Cerebellar nuclear complex (tissue), 1 donor: ENCODE measurements at places on chromosomes 12 and 14.

DNA sequence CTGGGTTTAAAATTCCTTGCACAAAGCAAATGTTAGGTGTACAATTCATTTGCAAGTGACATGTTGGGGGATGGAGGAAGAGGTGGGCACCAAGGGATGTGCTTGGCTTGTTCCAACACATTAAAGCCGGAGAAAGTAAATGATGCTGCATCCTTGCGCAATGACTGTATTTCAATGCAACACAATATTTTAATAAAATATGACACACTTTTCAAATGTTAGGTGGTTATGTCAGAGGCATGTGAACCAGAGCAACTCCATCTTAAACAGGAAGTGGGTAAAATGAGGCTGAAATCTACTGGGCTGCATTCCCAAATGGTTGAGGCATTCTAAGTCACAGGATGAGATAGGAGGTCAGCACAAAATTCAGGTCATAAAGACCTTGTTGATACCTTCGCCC, 53.6 kb upstream of the ARHGAP5 start:
- no peak for DNase-seq

DNA sequence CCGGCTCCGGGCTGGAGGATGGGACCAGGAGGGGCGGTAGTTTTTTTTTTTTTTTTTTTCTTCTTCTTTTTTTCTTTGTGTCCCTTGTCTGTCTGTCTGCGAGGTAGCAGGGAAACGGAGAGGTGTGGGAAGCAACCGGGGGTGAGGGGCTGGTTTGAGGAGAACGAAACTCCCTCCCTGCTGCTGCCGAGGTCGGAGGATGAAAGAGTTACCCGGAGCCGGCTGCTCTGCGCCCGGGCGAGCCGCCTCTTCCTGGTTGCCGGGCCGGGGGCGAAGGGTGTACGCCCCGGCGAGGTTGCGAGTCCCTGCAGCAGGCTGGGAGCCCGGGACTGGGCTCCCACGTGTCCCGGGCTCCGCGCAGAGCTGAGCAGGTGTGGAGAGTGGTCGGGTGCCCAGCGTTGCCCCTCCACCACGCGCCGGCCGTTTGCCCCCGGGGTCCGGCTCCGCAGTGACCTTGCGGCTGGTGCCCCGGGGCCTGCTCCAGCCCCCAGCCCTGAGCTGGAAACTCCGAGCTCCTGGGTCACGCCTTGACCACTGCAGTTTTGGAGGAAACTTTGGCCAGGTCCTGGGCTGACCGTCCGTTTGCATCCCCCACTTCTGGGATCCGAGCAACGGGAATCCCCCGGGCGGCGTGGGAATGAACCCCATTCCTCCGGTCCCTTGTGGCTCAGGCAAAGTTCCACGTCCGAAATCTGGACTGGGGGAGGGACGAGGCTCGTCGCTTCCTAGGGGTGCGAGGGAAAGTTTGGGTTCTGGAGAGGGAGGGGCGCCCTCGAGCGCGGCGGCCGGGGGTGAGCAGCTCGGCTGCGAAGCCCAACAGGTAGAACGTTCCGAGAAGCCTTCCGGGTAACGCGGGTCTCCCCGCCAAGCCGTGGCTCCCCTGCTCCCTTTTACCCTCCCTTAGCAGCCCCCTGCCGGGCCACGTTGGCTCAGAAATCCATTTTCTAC, 1.3 kb downstream of the CHST11 start:
- no peak for DNase-seq

- no peak for DNase-seq
Observed at GRCh38 chr12:50739611-50740010, 24.3 kb upstream of the ATF1 start.

- DNase-seq: no peak
Observed at GRCh38 chr14:59240356-59240755, 51.9 kb downstream of the DAAM1 start.

DNA sequence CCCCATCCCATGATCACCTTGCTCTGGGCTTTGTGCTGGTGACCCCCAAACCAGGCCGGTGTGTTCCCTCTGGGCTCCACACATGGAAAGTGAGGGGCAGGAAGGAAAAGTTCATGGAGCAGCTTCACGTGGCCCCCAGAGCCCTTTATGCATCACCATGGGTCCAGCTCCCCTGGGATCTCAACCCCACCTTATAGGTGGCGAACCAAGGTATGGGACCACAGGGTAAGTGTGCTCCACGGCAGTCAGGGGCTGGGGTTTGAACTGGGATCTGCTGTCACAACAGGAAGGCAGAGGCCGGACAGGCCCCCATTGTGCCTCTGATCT, 7.4 kb upstream of the BEGAIN start:
- DNase-seq: no peak

- DNase-seq: no peak
Observed at GRCh38 chr12:25725931-25726330, 172.8 kb upstream of the LMNTD1 start.

- DNase-seq: no peak
Observed at GRCh38 chr14:30873308-30874119, 845 bp upstream of the COCH start.

GRCh38 chr12:71790331-71790730, 35.7 kb downstream of the RAB21 start:
- DNase-seq: no peak

DNA sequence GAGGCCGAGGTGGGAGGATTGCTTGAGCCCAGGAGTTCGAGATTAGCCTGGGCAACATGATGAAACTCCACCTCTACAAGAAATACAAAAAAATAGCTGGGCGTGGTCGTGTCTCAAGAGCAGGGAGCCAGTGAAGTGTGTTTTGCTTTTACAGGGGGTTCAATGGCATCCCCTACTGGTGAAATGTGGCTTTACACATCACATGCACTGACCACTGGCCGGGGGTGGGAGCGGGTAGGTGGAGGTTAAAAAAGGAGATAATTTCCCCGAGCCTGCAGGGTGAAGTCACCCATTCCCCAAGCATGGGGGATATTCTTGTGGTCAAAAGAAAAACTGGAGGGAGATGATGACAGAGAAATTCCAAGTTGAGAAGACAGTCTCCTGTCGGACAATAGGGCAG, 63.6 kb upstream of the PWP1 start:
- no peak for DNase-seq

- no peak for DNase-seq
Observed at GRCh38 chr12:66380769-66381535, 78.7 kb downstream of the HELB start.

DNA sequence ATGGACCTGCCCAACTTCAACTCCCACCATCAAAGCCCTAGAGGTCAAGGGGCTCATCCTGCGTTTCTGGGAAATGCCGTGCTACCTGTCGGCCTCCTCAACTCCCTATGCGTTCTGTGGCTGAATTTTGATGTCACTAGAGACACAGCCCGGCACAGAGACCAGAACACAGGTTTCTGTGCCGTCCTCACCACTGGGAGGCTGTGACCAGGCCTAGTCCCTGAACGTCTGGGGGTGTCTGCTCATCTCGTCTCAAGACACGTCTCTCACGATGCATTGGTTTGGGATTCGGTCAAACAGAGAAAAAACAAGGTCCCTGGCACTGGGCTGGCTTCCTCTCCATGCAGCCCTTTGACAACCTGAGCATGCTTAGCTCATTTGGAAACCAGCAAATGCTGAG, 33.5 kb downstream of the SLC15A4 start:
- no peak for DNase-seq

- DNase-seq: no peak
Observed at GRCh38 chr12:6038160-6038559, 86.3 kb downstream of the VWF start.

- DNase-seq: no peak
Observed at GRCh38 chr14:81295958-81296923, 75.5 kb upstream of the GTF2A1 start.

DNA sequence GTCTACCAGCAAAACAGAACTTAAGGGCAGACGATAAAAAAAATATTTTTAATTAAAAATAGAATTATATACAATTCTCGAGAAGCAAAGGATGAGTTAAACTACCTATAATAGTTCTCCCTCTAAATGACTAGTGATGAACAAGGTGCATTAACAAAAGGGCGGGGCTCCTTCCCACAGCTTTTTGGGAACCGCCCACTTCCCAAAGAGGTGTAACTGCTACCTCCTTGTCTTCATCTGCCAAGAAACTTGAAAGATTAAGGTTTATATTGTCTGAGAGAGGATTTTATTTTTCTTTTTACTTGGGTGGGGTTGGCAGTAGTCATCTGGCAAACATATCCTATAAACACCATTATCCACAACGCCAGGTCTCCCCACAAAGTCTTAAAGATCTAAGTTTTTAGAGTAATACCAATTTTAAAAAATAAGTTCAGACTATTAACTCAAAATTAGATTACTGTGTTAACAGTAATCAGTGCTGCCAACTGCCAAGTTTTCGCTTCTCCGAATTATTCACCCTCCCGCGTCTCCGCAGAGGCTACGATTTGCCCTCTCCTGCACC, 938 bp downstream of the RALGAPA1 start:
- no peak for DNase-seq

GRCh38 chr12:57215668-57216013, 953 bp upstream of the NXPH4 start:
- no peak for DNase-seq

DNA sequence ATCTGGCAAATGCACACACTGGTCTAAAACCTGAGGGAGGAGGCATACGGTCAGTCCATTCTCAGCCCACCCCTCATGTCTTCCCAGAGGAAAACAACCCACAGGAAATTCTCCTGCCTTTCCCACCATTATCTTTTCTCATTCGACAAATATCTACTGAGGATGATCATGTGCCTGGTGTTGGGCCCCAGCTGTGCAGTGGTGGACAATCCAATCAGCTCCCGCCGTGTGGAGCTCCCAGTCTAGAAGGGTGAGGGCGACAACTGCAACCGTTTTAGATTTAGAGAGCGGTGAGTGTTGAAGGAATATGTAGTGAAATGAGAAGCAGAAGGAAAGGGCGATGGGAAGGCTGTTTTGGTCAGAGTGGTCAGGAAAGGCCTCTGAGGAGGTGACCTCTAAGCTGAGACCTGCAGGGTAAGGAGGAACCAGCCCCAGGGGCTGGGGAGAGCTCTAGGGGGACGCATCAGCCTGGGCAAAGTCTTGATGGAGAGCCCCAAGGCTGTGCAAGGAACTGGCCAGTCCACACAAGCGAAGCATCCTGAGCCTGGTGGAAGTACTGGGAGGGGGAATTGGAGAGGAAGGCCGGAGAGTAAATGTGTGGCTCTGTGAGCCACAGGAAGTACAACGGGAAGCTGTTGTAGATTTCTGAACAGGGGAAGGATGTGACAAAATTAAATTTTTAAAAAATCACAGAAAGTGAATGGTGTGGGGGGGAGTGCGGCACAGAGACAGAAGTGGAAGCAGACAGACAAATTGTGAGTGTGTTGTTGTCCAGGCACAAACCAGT, 192.8 kb downstream of the NTF3 start:
- DNase-seq: no peak

- DNase-seq: no peak
Observed at GRCh38 chr12:90152897-90153624, 444.4 kb upstream of the ATP2B1 start.

GRCh38 chr12:10641735-10642500, 28.5 kb upstream of the MAGOHB start:
- DNase-seq: no peak
